ENCODE measurements at places on chromosomes 4 and X.

- no peak for DNase-seq
These were observed 6.4 kb upstream of the UBA1 start for GRCh38 chrX:47187106-47187677.

GRCh38 chr4:86249074-86249473 lies 110.8 kb downstream of the MAPK10 start:
- no peak for DNase-seq

DNA sequence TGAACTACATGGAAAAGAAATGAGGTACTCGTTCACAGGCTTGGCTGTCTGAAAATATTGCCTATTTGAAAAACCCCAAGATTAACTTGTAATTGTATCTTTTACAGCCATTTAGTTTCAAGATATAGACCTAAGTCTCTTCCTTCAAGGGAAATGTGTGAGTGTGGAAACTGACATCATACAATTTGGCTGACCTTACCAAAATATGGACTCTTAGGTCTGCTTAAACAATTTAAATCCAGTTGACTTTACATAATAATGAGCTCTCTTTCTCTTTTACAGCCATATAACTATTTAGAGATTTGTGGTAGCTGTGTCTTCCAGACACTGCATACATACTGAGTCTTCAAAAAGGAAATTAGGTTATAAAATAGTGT lies 186.9 kb downstream of the NR3C2 start:
- no peak for DNase-seq

GRCh38 chr4:101419336-101420135 lies 72.2 kb upstream of the PPP3CA start:
- DNase-seq, result no peak

- DNase-seq, result no peak
These were observed 88.3 kb downstream of the ZNF718 start for GRCh38 chr4:212438-213188.

Measured in CMK (cell line).